ENCODE measurements at places on chromosomes 5 and 9.

DNA sequence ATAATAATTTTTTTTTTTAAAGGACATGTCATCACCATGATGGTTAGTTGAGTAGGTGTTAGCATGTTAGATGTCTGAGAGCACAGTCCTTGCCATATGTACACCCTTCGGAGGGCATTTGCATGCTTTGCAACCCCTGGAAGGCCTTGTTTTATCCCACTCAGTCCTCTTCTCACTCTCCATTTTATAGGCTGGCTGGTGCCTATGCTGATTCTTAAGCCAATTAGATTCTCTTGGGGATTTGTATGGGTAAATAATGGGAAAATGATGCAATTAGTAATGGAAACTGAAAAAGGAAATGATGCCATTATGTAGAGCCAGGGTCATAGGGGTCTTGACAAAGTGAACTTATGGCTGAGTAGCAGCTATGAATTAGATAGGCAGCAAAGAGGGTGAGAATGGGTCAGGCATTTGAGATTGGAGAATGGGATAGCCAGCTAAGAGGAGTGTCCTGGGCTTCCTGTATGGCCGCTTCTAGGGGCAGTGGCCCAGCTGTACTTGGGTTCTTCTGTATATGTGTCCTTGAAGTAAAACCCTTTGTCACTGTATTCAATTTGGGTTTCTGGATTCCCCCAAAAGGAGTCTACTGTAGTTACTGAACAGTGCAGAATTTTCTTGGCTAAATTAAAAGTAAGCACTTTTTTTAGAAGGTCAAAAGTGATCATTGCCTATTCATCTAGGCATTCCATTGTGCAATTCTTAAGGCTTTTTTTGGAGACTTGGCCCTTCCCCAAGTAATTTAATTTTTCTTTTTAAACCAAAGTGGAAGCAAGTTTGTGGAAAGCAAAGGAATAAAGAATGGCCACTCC, 31.6 kb downstream of the LRRTM2 start:
- no peak for DNase-seq

- DNase-seq = no peak
Measured at GRCh38 chr5:168407211-168407610, 79.1 kb upstream of the RARS1 start.

DNA sequence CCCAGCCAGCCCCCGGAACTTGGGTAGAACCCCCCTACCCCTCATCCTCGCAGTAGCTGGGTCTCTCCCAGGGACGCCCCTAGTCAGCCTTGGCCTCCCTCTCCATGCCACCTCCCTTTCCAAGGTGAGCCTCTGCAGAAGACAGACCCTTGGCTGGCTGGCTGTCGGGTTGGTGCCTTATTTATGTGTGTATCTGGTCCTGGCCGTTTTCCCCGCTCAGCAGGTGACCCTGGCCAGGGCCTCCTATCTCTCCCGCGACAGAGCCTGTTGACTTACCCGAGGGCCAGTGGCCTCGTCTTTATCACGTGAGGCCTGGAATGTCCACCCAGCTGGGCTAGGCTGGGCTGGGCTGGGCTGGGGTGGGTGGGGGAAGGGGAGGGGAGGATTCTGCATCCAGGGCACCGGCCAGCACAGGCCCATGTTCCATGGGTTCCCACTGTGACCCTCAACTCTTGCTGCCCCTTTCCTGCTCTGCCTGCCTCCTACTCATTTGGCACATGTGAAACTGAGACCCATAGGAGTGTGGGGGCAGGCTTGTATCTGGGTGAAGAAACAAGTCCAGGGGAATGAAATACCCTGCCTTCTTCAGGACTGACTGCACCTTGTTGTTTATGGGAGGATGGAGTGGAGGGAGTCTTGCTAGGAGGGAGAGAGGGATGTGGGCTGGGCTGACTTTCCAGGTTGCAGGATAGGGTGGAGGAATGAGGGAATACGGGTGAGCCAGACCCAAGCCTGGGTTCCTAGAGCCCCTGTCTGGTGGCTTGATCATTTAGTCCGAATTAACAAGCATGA, 3.1 kb downstream of the CXXC5 start:
- DNase-seq = peak; percentile 91

- DNase-seq = no peak
Measured at GRCh38 chr5:177529247-177530203, 12.8 kb upstream of the DDX41 start.

- DNase-seq = no peak
Measured at GRCh38 chr5:150024346-150024984, 23.9 kb downstream of the HMGXB3 start.

DNA sequence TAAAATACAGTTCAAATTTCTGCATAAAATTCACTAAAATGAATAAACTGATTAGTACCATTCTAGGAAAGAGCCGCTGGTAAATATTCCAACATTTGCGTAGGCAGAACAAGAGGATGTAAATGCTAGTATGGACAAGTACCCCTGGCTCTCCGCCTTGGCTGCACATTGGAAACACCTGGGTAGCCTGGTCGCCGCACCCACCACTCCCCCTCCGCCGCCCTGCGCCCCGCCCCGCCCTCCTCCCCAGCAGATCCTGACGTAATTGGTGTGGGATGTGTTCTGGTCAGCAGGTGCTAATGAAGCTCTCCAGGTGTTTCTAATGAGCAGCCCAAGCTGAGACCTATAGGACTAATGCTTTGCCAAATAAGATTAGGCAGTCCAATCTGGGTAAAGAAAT, 225.7 kb downstream of the FRMD3 start:
- no peak for DNase-seq

- peak; percentile 70 for DNase-seq
Measured at GRCh38 chr9:135887021-135887507, 20.3 kb downstream of the CAMSAP1 start.

GRCh38 chr5:83965441-83965840, 244.8 kb upstream of the HAPLN1 start:
- DNase-seq = no peak

DNA sequence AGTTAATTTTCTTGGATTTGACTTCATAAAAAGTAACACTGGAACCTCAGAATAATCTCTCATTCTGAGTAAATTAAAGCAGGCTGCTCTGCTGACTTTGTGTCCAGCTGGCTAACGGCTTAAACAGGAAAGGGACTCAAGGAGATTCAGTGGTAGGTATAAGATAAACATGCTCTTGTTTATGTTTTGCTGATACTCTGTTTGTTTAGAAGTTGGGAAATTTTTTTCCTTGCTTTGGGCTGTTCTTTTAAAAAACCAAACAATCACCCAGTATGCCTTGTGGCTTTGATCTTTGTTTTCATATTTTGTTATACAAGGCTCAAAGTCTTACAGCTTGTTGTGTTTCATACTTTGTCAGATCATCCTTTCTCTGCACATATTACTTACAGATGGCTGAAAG, 237.6 kb upstream of the RIOK2 start:
- no peak for DNase-seq

DNA sequence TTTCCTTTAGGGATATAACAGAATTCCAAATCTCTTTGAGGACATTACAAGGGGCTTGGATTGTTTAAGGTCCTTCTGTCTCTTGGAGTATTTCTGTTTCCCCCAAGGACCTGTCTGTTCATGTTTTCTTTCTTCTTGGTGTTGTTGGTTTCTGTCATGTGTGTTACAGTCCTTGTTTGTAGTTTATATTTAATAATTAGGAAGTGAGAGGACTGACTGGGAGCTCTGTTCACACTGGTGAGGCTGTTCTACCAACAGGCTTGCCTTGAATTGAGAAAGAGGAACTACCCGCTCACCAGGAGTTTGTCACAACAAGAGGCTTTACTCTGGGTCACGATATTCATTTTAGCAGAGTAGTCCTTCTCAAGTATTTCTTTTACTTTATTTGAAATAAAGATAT, 119.2 kb upstream of the SV2C start:
- DNase-seq = peak; percentile 12

GRCh38 chr5:76365561-76365960, 37.5 kb upstream of the IQGAP2 start:
- DNase-seq = no peak

GRCh38 chr9:38447703-38448102, 23.4 kb upstream of the IGFBPL1 start:
- no peak for DNase-seq

DNA sequence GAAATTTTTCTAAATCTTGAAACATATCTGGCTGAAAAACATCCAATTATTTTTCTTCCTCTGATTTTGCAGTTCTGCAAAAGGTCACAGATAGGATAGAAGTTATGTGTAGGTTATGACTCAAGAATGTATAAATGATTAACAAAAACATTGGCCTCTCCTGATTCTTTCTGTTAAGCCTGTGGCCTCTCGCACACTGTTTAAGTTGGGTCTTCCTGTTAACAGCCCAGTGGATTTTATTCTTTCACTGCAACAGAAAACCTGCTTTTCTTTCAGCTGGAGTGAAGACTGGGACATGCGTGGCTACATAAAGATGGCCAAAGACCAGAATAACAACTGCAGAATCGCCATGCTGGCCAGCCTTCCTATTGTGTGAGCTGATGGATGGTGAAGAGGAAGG, 17.1 kb upstream of the SPATA31E1 start:
- no peak for DNase-seq

- DNase-seq = no peak
Measured at GRCh38 chr5:100691548-100691947, 156.4 kb downstream of the FAM174A start.

DNA sequence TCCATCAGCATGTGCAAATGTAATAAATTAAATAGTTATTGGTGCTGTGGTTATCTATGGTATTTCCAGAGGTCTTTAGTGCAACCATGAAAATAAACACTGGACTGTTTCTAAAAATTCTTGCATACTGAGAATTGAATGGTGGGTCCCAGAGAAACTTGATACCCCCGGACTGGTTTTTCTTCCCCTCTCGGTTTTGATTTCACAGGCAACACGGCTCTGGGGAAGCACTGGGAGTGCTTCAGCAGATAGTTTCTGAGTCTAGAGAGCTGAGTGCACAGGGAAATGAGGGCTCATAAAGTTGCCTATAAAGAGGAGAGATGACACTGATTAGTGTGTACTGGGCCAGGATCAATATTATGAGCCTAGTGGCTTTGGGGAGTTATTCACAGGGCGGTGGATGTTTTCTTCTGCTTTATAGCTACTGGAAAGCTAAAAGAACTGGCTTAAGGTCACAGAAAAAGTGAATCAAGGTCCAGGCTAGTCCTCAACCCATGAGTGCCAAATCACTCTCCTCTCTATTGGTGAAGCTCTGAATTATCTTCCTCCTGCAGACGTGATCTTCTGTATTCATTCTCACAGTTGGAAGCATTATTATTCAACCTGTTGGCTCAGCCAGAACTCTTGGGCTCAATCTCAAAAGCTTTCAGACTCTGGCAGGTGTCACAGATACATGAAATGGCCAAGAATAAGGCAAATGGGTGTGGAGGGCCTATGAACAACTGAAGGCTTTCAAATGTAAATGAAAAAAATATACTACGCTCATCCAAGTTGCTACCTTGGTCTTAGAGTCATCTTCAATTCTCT, 170.2 kb upstream of the HMHB1 start:
- no peak for DNase-seq

DNA sequence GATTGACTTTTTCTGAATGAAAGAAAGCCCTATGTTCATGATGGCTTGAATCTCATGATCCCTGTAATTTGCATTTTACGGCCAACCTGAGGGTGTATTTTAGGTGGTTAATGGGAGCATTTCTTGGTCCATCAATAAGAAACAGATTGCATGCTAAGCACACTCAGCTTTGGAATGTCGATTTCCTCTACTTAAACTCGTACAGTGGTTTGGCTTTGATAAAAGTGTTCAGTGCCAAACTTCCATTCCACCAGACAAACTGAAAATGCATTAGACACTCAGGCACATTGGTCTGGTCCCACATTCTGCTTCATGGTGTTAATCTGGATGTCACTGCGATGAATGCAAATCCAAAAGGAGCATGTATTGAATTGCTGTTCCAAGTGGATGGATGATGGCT, 77.0 kb downstream of the VCAN start:
- no peak for DNase-seq

GRCh38 chr5:137563301-137563645, 64.1 kb upstream of the SPOCK1 start:
- DNase-seq = peak; percentile 24

- peak; percentile 17 for DNase-seq
Measured at GRCh38 chr9:95341293-95341962, 23.9 kb upstream of the FANCC start.

- no peak for DNase-seq
Measured at GRCh38 chr9:16174915-16175314, 622.1 kb downstream of the CCDC171 start.

GRCh38 chr5:96175090-96175489, 213.4 kb upstream of the ELL2 start:
- no peak for DNase-seq

- DNase-seq = no peak
Measured at GRCh38 chr9:68552700-68553476, 12.2 kb upstream of the TMEM252 start.

DNA sequence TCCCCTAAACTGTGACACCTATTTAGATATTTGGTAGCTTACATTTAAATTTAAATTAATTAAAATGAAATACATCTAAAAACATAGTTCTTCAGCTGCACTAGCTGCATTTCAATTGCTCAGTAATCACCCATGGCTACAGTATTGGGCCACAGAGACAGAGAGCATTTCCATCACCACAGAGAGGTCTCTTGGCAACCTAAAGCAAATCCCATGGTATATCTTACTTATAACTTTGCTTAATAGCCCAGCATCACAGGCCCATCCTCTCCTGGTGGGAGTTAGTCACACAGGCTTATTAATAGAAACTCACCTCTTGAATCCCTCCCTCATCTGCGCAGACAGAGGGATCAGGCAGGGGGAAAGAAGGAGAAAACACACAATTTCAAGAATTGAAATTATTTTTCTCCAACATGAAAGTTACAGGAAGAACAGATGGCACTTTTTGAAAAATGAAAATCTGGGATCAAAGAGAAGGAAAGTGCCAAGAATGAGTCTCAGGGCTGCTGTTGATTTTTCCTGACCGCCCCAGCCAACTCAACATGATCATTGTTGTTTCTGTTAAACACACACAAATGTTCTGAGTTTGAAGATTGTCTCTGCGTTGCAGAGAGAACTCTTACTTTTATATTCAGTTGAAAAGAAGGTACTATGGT, 144.6 kb downstream of the CMYA5 start:
- DNase-seq = no peak

GRCh38 chr9:8816361-8816760, 1016.8 kb upstream of the DMAC1 start:
- no peak for DNase-seq

DNA sequence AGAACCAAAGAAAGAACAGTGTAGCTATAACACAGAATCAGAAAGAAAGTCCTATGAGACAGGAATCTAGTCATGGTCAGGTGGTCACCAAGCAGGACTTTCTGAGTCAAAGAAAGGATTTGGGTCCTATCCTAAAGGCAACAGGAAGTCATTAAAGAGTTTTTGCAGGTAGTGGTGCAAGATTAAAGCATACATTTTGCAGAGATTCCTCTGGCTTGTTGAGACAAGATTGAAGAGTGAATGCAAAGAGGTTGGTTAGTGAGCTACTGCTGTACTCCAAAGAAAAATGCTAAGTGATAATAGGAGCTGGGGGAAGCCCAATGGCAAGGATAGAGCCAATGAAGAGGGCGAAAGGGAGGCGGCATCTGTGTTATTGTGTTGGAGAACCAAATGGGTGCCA, 300.5 kb upstream of the KIF2A start:
- no peak for DNase-seq

- no peak for DNase-seq
Measured at GRCh38 chr9:81824802-81825730, 103.2 kb upstream of the SPATA31D4 start.

GRCh38 chr5:154359221-154359573, 86.6 kb upstream of the SAP30L start:
- no peak for DNase-seq

- DNase-seq = no peak
Measured at GRCh38 chr5:170439223-170439943, 50.2 kb upstream of the KCNMB1 start.

GRCh38 chr5:151060742-151061141, 20.1 kb downstream of the TNIP1 start:
- no peak for DNase-seq

GRCh38 chr5:78992146-78992545, 7.0 kb upstream of the ARSB start:
- DNase-seq = no peak

Data from globus pallidus (tissue), 1 donor.